ENCODE measurements at places on chromosomes 2 and 18.

GRCh38 chr2:152051436-152051835 lies 47.4 kb downstream of the CACNB4 start:
- no peak for DNase-seq

- peak; percentile 69 for DNase-seq
Observed at GRCh38 chr2:9800975-9801726, 42.1 kb upstream of the TAF1B start.

- no peak for DNase-seq
Observed at GRCh38 chr2:198782734-198783133, 675.0 kb downstream of the SATB2 start.

- DNase-seq = peak; percentile 48
Observed at GRCh38 chr2:113768770-113769169, 12.3 kb upstream of the SLC35F5 start.

DNA sequence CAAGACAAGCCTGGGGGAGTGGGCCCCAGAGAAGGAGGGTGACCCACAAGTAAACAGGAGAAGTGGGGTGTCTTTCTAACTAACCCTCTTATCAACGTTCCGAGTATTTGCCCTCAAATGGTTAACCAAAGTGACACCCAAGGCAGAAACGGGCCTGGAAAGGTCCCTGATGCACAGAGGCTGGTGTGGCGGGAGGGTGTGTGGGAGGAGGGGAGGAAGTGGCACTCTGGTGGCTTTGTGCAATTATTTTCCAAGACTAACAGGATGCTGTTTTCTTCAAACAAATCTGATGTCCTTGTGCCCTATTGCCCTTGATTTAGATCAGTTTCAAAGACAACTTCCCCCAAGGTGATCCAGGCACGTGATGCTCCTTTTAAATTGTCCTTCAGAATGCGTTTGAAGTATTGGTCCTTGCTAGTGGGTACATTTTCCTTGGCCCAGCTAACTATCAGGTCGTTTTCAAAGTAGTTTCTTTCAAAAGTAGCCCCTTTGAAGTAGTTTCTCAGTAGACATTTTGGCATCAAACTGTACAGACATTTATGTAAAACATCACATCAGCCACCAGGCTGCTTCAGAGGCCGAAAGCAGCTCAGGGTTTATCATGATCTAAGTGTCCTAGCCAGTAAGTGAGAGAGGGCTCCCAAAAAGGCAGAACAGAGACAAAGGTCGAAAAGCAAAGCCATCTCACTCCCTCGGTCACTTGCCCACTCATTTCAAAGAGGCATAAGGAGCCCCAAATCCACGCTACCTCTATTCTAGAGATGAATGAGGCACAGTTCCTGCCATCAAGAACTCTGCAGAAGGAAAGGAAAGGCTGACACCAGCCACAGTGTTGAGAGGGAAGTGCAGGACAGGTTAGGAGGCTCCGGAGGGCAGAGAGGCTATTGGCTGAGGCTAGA lies 371.1 kb upstream of the ID2 start:
- DNase-seq = no peak

- peak; percentile 9 for DNase-seq
Observed at GRCh38 chr2:8437228-8437948, 244.5 kb upstream of the ID2 start.

DNA sequence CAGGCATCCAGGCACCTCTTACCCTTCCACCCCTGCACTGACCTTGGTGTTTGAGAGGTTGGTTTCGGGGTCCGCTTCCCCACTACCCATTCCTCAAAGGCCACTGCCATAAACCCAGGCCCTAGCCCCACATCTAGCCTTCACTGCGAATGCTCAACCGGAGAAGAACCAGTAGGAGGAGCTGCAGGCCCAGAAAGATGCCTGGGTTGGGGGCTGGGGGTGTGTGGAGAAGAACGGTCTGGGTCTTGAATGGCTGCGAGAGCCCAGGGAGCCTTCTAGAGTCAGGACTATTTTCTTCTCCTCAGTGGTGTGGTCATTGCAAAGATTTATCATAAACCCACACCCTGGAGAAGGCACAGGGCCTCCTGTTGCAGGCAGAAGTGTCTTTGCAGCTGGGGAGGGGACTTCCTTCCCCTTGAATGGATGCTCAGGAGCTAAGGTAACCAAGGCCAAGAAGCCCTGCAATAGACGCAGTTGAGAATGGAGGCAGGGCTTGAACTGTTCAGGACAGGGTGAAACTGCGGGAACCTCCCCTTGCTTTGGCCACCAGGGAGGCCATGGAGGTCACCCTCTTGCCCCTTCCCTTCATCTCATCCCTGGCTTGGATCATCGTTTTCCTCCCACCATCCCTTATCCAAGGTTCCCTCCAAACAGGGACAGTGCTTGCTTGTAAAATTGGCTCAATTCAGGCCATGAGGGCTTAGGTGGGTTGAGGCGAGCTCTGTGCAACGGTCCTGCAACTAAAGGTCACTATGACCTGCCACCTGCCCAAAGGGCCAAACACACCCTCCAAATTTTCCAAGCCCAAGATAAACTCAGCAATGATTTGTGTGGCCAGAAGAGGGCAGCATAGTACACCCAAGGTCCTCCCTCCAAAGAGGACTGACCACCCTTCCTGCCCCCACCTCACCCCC lies 20.9 kb downstream of the THNSL2 start:
- no peak for DNase-seq

- DNase-seq = no peak
Observed at GRCh38 chr18:57901825-57902589, 98.9 kb upstream of the ATP8B1 start.

GRCh38 chr2:151472966-151473365 lies 63.3 kb downstream of the RIF1 start:
- no peak for DNase-seq

- no peak for DNase-seq
Observed at GRCh38 chr2:3747032-3747654, 43.8 kb downstream of the DCDC2C start.

- peak; percentile 84 for DNase-seq
Observed at GRCh38 chr2:201151127-201151981, 31.6 kb upstream of the CASP10 start.

DNA sequence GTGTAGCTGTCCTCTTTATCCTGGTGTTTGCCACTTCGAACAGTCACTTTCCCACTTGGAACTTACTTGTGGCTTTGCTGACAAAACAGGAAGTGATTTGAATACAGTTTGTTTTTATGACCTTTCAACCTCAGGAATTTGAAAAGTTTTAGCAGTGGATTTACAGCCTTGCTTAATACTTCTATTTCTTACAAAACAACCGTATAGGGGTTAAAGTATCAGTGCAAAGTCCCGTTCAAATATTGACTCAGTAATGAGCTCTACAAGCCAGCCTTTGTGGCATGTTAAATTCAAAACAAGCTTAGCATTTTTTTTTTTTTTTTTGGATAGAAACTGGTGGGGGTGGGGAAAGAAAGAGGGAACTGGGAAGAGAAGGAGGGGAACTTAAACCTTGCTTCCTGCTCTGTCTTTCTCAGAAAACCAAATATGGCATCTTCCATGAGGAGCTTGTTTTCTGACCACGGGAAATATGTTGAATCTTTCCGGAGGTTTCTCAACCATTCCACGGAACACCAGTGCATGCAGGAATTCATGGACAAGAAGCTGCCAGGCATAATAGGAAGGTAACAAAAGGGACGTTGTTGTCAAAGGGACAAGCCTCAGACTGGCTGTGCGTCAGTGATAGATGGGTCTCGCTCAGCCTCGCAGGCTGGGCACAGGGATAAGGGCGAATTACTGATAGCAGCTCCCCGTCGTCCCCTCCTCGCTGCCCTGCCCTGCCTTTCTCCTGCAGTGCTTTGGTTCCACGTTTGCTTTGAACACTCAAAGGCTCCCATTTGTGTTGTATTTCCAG lies at the start of gene HNMT:
TSS of gene HNMT (plus strand) at position 408 of the 793 bp plus-strand sequence. CDS start at position 427, 19 bp downstream.
- peak; percentile 80 for DNase-seq

GRCh38 chr2:134398300-134398699 lies 144.4 kb downstream of the MGAT5 start:
- DNase-seq = peak; percentile 88

All from M059J (cell line).